ENCODE measurements at places on chromosomes 6 and 20. TPM values are rescaled to one million over a fixed set of nuclear protein-coding genes. Genes with fewer than 3 reads are reported as not detected.

Gene RAMACL
- 2.1 TPM for total RNA-seq

Gene KHDC1L
- total RNA-seq, result not detected

Gene TMC2
- total RNA-seq, result not detected

Gene ERVFRD-1
- not detected for total RNA-seq

Gene TREM1
- total RNA-seq, result 0.66 TPM

Gene SFTA2
- total RNA-seq, result not detected

Gene CD109
- total RNA-seq, result 25.8 TPM

Gene EBF4
- 0.25 TPM for total RNA-seq

Gene SMLR1
- total RNA-seq, result not detected
